ENCODE measurements at places on chromosomes 1 and 21.

DNA sequence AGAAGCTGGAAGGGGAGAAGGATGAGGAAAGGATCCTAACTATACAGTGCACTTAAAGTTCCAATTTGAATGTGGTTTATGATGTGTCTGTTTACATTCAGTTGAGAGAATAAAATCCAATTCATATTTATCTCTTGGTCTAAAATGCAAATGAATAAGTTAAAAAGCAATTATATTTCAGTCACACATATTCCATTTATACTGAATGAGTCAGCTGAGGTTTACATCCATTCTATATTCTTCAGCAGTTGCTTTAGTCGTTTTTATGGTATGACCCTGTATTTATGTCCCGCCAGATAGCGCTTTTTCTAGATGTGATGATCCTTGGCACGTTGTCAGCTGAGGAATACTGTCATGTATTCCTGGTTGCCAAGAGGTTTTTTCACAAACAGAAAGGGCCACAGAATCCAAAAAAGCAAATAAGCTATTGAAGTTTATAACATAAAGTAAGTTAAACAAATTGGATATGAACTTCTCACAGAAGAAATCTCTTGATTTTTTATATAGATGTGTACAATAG lies 866.2 kb downstream of the NCAM2 start:
- DNase-seq, result no peak

GRCh38 chr1:170290276-170290675 lies 144.5 kb downstream of the NTMT2 start:
- DNase-seq, result no peak

DNA sequence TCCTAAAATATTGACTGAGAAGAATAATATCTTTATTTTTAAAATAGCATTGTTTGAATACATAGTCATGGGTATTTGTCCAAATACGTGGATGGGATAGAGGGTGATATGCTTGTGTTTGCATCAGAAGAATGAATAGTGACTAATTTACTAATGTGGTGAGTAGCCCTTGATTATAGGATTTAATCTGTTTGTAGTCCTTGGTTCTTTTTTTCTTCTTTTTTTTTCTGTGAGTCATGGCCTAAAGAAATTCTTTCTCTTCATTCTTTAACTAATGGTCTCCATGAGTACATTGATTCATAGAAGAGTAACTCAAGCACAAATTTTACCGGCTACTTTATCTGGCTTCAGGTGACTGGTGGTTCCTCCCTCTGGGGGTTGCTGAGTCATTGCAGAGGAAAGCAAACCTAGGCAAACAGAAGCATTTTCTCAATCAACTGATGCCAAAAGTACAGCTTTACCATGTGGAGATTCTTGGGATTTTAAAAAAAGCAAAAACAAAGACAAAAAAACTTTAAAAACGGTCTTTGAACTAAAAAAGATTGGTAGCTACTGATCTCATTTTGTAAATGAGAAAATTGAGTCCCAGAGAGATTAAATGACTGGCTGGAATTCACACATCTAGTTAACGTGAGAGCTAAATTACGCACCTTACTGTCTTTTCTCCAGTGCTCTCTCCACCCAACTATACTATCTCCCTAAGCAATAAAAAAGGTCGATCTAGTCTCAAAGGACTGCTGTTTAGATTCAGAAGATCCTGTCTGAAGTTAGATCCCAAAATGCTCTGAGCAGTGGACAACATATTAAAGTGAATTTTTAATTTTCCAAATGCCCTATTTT lies 40.5 kb downstream of the AK5 start:
- DNase-seq, result no peak

DNA sequence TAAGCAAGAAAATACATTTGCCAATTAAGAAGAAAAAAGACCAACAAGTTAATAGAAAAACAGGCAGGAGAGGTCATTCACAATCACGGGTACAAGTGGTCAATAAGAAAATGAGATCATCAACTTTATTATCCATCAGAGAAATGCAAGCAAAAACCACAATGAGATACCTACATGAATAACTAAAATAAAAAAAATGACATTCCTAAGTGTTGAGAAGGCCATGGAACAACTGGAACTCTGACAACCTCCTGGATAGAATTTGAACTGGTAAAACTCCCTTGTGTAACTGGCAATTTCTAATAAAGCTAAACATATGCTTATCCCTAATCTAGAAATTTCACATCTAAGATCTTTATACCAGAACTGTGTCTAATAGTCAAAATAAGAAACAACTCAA lies 135.4 kb upstream of the BACE2 start:
- DNase-seq, result no peak
